ENCODE measurements at places on chromosomes 4 and X. TPM values are rescaled to one million over a fixed set of nuclear protein-coding genes. Genes with fewer than 3 reads are reported as not detected.

DNA sequence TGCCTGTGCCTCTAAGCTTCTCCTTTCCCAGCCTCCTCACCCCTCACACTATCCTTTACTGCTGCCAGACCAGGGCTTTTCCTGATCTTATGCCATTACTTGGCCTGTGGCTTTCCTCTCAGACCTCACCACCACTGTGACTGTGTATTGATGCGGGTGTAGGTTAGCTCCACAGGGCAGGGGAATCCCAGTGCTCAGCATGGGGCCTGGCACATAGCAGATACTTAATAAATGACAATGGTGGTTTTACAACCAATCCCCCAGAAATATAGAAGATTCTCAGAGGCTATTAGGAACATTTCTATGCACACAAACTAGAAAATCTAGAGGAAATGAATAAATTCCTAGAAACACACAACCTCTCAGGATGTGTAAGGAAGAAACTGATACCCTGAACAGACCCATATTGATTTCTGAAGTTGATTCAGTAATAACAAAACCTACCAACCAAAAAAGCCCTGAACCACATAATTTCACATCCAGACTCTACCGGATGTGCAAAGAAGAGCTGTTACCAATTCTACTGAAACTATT, 129.6 kb upstream of the QRFPR start:
- H3K27me3 ChIP-seq, result no peaks in the 10 kb centered on the region
- no peaks in the 10 kb centered on the region for H3K36me3 ChIP-seq
- no peak overlapping the region for H3K27ac ChIP-seq
- DNase-seq, result no peak
- no peak overlapping the region for H3K4me3 ChIP-seq

- H3K27me3 ChIP-seq, result no peaks in the 10 kb centered on the region
- H3K27ac ChIP-seq, result no peak overlapping the region
- no peak for DNase-seq
- no peaks in the 10 kb centered on the region for H3K36me3 ChIP-seq
- no peaks in the 10 kb centered on the region for H3K4me1 ChIP-seq
These were observed 14.5 kb downstream of the MAGEA9B start for GRCh38 chrX:149572743-149573142.

Gene HPGD
- total RNA-seq, result 4.2 TPM

DNA sequence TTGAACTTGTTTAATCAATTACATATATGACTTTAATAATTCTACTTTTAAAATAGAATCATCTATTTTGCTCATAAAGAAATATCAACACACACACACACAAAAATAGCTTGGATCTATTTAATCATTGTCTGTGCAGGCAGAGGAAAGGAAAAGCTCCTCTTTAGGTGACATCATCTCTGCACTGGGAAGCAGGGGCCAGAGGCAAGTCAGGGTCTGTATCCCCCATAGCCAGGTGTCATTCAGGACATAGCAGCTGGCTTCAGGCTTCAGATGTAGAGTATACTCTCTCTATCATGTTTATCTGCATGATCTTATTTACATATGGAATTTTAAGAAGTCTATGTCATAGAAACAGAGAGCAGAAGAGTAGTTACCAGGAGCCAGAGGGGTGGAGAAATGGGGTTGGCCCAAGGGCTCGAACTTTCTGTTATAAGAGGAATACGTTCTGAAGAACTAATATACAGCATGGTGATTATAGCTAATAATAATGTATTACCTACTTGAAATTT, 110.4 kb upstream of the LDB2 start:
- no peaks in the 10 kb centered on the region for H3K36me3 ChIP-seq
- no peaks in the 10 kb centered on the region for H3K27me3 ChIP-seq
- H3K4me1 ChIP-seq, result no peaks in the 10 kb centered on the region
- DNase-seq, result no peak
- no peak overlapping the region for H3K27ac ChIP-seq

Gene GSX2
- total RNA-seq, result not detected

DNA sequence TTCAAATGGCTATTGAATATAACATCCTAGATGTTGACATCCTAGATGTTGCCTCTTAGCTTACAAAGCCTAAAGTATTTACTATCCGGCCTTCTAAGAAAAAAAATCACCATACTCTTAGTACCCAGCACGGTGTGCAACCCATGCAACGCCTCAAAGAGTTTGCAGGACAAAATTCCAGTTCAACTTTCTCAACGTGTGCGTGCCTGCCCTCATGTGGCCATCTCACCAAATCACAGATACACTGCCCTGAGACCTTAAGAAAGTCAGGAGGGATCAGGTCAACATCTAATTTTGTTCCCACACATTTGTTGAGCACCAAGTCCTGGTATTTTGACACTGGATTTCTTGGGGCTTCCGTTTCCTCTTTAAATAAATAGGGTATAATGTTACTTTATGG, 68.3 kb downstream of the CRMP1 start:
- no peaks in the 10 kb centered on the region for H3K27me3 ChIP-seq
- no peak overlapping the region for H3K4me3 ChIP-seq
- no peak for DNase-seq
- H3K4me1 ChIP-seq, result no peaks in the 10 kb centered on the region

- no peaks in the 10 kb centered on the region for H3K4me1 ChIP-seq
- DNase-seq, result no peak
- no peaks in the 10 kb centered on the region for H3K36me3 ChIP-seq
- no peaks in the 10 kb centered on the region for H3K27me3 ChIP-seq
- no peak overlapping the region for H3K27ac ChIP-seq
These were observed 744.0 kb downstream of the FSTL5 start for GRCh38 chr4:161419822-161420221.

Gene RTL3
- not detected for total RNA-seq

Gene EXOC1L
- total RNA-seq, result not detected

Gene S100G
- total RNA-seq, result not detected

Gene TEX13D
- total RNA-seq, result not detected

DNA sequence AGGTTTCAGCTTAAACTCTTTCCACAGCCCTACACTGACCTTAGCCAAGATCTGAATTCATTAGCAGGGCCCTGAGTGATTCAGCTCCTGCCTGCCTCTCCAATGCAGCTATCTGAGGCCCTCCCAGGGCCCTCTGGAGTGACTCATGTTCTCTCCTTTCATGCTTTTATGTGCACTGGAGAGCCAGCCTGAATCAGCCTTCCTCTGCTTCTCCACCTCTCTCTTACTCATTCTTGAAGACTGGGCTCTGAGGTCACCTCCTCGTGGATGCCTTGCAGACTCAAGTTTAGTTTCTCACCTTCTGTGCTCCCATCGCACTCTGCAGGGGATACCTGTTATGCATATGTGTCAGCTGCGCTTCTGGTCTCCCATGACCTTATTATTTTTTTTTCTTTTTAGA, 3.1 kb upstream of the OCIAD2 start:
- H3K4me3 ChIP-seq, result no peak overlapping the region
- H3K27me3 ChIP-seq, result no peaks in the 10 kb centered on the region
- no peaks in the 10 kb centered on the region for H3K36me3 ChIP-seq
- H3K4me1 ChIP-seq, result no peaks in the 10 kb centered on the region
- no peak overlapping the region for H3K27ac ChIP-seq

DNA sequence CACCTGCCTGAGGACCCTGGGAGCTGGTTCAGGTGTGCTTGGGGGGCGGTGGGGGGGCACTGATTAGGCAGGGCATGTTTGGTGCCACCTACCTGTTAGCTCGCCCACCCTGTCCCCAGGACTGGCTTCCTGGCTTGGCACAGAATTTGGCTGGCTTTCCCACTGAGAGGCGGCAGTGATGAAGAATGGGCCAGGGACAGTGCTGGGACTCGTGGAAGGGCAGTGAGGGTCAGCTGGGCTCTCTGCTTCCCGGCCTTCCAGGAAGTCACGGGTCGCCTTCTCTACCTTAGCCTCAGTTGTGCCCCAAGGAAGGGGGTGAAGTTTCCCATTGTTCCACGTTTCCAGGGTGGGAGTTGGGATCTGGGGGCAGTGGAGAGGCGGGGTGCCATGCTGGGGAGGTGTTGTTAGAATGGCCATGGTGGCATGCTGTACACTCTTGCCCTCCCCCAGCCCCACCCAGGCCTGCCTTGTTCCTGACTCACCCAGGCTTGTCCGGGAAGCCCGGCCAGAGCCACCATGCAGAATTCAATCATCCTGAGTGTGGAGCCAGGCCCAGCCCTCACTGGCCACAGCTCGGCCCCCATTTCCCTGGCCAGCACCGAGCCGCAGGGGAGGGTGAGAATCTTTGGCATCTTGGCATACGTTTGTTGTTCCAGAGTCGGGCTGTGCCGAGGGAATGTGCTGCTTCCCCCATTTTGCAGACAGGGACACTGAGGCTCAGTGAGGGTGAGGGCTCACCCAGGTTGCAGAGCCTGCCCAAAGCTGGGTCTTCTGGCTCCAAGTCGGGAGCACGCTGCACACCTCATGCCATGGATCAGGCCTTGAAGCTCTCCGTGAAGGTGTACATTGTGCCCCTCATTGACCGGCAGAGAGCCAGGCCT, 21.9 kb upstream of the GPR78 start:
- no peaks in the 10 kb centered on the region for H3K36me3 ChIP-seq
- no peak overlapping the region for H3K27ac ChIP-seq
- no peaks in the 10 kb centered on the region for H3K4me1 ChIP-seq
- no peak for DNase-seq
- H3K27me3 ChIP-seq, result no peaks in the 10 kb centered on the region

DNA sequence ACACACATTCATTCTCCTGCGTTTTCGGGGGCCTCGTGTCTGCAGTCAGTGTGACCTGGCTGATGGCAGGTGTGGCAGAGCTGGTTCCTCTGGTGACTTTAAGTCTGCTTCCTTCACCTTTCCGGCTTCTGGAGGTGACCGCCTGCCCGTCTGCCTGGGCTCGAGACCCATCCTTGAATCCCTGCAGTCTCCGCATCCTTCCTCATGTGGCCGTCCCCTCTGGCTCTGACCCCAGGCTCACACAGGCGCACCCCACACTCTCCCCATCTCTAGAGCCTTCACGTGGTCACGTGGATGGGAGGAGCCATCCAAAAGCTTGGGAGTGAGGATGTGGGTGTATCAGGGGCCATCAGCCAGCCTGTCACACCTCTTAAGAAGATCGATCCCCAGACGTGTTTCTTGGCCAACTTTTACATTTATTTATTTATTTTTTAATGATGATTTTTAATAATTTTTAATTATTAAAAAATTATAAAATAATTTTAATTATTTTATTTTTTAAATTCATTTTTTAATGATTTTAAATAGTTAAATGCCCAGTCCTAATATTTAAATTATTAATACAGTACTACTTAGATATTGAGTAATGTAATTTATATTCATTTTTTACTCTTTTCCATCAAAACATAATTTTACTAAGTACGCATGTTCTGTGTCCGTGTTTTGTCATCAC, 20.9 kb downstream of the RGS12 start:
- H3K27ac ChIP-seq, result no peak overlapping the region
- no peak overlapping the region for H3K4me3 ChIP-seq
- no peak for DNase-seq
- H3K36me3 ChIP-seq, result peaks cover 27% of the 10 kb centered on the region
- no peaks in the 10 kb centered on the region for H3K4me1 ChIP-seq

GRCh38 chr4:108570993-108571569, 49.3 kb upstream of the RPL34 start:
- H3K4me1 ChIP-seq, result no peaks in the 10 kb centered on the region
- no peak overlapping the region for H3K4me3 ChIP-seq
- DNase-seq, result no peak

Gene EBP
- 76.2 TPM for total RNA-seq

- DNase-seq, result no peak
- H3K27me3 ChIP-seq, result no peaks in the 10 kb centered on the region
- no peaks in the 10 kb centered on the region for H3K4me1 ChIP-seq
These were observed 207.2 kb upstream of the GPRIN3 start for GRCh38 chr4:89514811-89515210.

Gene SOWAHD
- not detected for total RNA-seq

GRCh38 chr4:40265910-40266274, 69.1 kb downstream of the RHOH start:
- H3K4me1 ChIP-seq, result no peaks in the 10 kb centered on the region
- no peak overlapping the region for H3K4me3 ChIP-seq
- no peaks in the 10 kb centered on the region for H3K36me3 ChIP-seq
- no peak overlapping the region for H3K27ac ChIP-seq
- no peaks in the 10 kb centered on the region for H3K27me3 ChIP-seq

DNA sequence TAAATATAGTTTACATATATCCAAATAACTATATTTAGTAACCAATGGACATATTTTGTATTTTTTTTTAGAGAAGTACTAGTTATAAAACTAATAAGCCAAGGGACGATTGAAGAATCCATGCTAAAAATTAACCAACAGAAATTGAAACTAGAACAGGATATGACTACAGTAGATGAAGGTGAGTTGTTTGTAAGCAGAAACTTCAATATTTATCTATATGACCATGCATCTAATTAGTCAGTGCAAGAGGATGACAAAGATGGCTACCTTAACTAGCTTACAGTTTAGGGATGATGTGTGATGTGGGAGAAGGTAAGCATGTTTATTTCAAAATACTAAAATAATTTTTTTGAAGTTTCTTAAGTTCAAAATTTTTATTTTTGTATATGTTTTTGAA, 57.7 kb downstream of the HPGDS start:
- H3K27ac ChIP-seq, result no peak overlapping the region
- no peak for DNase-seq
- peaks cover 56% of the 10 kb centered on the region for H3K36me3 ChIP-seq
- H3K4me1 ChIP-seq, result no peaks in the 10 kb centered on the region
- no peaks in the 10 kb centered on the region for H3K27me3 ChIP-seq
- H3K4me3 ChIP-seq, result no peak overlapping the region

Gene ADGRL3
- 22.2 TPM for total RNA-seq

- no peaks in the 10 kb centered on the region for H3K36me3 ChIP-seq
- H3K27ac ChIP-seq, result no peak overlapping the region
- H3K4me1 ChIP-seq, result no peaks in the 10 kb centered on the region
- H3K4me3 ChIP-seq, result no peak overlapping the region
- no peak for DNase-seq
These were observed 289.1 kb downstream of the PCDH19 start for GRCh38 chrX:100120956-100121355.

GRCh38 chr4:52103319-52103718, 52.2 kb downstream of the SPATA18 start:
- no peaks in the 10 kb centered on the region for H3K27me3 ChIP-seq
- no peak overlapping the region for H3K4me3 ChIP-seq
- no peak for DNase-seq
- no peaks in the 10 kb centered on the region for H3K36me3 ChIP-seq
- no peak overlapping the region for H3K27ac ChIP-seq

Gene ARX
- total RNA-seq, result not detected

GRCh38 chrX:118862091-118862490, 38.5 kb downstream of the ZCCHC12 start:
- no peaks in the 10 kb centered on the region for H3K27me3 ChIP-seq
- H3K36me3 ChIP-seq, result no peaks in the 10 kb centered on the region
- H3K4me3 ChIP-seq, result no peak overlapping the region
- no peak for DNase-seq
- no peak overlapping the region for H3K27ac ChIP-seq

Gene HSD17B13
- not detected for total RNA-seq

GRCh38 chr4:31548823-31549222, 828.7 kb downstream of the PCDH7 start:
- no peaks in the 10 kb centered on the region for H3K27me3 ChIP-seq
- H3K36me3 ChIP-seq, result no peaks in the 10 kb centered on the region
- no peak for DNase-seq
- no peak overlapping the region for H3K27ac ChIP-seq
- no peaks in the 10 kb centered on the region for H3K4me1 ChIP-seq

DNA sequence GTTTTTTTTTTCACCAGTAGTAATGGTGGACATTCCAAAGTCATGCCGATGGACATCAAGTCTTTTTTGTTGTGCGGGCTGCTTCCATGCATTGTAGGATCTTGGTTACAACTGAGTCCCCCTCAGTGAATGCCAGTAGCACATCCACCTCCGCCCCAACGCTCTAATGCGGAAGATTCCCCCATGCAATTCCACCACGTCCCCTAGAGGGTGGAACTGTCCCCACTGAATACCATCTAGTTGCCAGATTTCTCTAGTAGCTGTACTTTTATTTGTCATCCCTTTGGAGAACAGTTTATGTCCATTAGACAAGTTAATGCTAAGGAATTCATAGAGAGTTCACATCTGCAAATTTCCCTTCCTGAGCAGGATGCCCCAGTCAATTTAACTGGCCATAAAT, 6.7 kb downstream of the SHISA3 start:
- no peaks in the 10 kb centered on the region for H3K27me3 ChIP-seq
- H3K27ac ChIP-seq, result no peak overlapping the region
- H3K36me3 ChIP-seq, result no peaks in the 10 kb centered on the region

Gene ADGRG4
- total RNA-seq, result 0.75 TPM

Data from ascending aorta (tissue), 2 donors.